ENCODE measurements at places on chromosomes 4 and X. TPM values are rescaled to one million over a fixed set of nuclear protein-coding genes. Genes with fewer than 3 reads are reported as not detected.
A peak's percentile ranks its signal among the peaks of the same experiment; 100 is the strongest.

TRAPPC11 gene
- 31.7 TPM for total RNA-seq

RNF128 gene
- 0.17 TPM for total RNA-seq

LRIT3 gene
- total RNA-seq = not detected

- H3K4me3 ChIP-seq = no peak overlapping the region
- no peak for DNase-seq
- no peaks in the 10 kb centered on the region for H3K27me3 ChIP-seq
- H3K36me3 ChIP-seq = no peaks in the 10 kb centered on the region
- no peak overlapping the region for H3K27ac ChIP-seq
Measured at GRCh38 chr4:155948541-155948940, 5.1 kb downstream of the CTSO start.

DNA sequence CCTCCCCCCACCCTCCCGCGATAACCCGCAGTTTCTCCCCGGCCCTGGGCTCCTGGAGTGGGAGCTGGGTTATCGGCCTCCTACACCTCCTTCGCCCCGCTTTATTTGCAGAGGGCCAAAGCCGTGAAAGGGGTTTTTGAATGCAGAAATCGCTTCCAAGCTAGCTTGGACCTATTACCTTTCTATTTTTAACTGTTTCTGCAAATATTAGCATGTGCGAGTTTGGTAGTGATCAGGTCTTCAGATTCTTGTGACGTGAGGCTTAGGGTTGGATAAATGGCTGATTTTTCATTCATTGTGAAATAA lies 1.3 kb downstream of the USP9X start:
- H3K4me1 ChIP-seq = 0 out of 2 replicates have a peak, but pooled peaks cover 6% of the 10 kb centered on the region
- H3K4me3 ChIP-seq = peak overlapping the region; percentile 62
- H3K27me3 ChIP-seq = no peaks in the 10 kb centered on the region
- H3K36me3 ChIP-seq = no peaks in the 10 kb centered on the region
- DNase-seq = no peak

- DNase-seq = no peak
- H3K4me3 ChIP-seq = no peak overlapping the region
- no peak overlapping the region for H3K27ac ChIP-seq
Measured at GRCh38 chr4:1716065-1716945, 4.2 kb upstream of the SLBP start.

DNA sequence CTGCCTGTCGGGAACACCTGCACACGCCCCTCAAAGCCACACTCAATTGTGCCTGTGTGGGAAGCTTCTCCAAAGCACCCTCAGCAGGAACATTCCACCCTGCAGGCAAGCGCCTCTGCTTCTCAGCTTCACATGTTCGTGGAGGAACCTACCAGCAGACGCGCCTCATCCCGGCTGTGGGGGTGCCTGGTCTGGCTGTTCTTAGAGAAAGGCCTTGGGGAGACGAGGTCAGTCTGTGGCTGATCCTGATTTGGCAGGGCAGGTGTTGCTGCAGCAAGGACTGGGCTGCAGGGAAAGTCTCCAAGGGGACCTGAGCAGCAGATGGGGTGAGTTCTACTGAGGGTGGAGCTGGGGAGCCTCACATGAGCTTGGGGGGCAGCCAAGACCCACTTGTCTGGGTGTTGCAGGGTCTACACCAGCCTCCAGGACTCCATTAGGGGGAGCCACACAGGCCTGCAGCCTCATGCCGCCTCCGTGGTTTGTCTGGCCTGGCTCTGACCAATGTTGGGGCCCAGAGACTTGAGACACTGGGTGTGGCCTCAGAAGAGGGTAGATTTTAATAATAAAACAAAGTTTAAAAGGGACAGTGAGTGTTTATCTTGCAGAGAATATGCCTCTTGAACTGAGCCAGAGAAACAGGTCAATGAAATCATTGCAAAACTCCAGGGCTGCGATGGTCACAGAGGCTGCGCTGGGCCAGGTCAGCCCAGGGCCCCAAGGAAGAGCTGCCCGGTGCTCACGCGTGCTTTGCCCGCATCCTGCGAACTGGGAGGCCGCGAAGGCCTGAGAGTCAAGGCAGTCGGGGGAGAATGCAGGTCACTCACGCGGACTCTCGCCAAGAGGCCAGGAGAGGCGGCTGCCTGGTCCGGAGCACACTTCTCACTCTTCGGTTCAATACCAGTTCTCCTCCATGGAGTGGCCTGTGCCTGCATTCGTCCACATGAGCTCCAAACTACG lies 21.1 kb downstream of the RNF212 start:
- no peaks in the 10 kb centered on the region for H3K4me1 ChIP-seq
- DNase-seq = no peak
- no peak overlapping the region for H3K27ac ChIP-seq
- no peaks in the 10 kb centered on the region for H3K36me3 ChIP-seq
- peaks cover 16% of the 10 kb centered on the region for H3K27me3 ChIP-seq
